ENCODE measurements at places on chromosomes 5 and 9. TPM values are rescaled to one million over a fixed set of nuclear protein-coding genes. Genes with fewer than 3 reads are reported as not detected.

The ARSK gene
- 6.3 TPM for total RNA-seq

The SOHLH1 gene
- under 0.01 TPM for total RNA-seq

The TICAM2 gene
- total RNA-seq = 2.6 TPM

The ORM2 gene
- total RNA-seq = not detected

The SLC6A19 gene
- under 0.01 TPM for total RNA-seq

The MRNIP gene
- 21.4 TPM for total RNA-seq

The KIF24 gene
- total RNA-seq = 5.7 TPM

The ADAMTS6 gene
- total RNA-seq = 2.6 TPM
